Stomach (tissue), 19 donors: ENCODE measurements at places on chromosomes 1 and 21.

GRCh38 chr1:16043521-16043920, at the start of gene CLCNKB:
Gene CLCNKB (plus strand): TSS chr1:16043782. CDS start chr1:16044493, 711 bp downstream.
- DNase-seq, result peak; percentile 34

GRCh38 chr21:39668369-39668768, 55.6 kb downstream of the B3GALT5 start:
- no peak for DNase-seq

DNA sequence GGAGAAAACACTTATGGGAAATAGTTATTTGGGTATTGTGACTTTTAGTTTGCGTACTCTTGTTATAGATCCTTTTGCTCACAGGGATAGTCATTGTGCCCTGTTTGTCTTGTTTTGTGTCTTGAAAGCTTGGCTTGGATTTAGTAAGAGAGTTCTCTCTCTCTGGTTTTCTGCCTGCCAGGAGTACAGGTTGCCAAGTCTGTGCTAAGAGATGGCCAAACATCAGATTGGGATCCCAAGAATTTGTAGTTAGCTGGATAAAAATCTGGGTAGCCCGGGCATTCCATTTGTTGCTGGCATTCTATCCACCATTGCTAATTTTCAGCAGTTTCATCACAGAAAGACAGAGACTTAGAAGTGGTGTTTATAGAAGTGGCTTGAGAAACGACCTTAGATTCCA, 222.2 kb downstream of the NRIP1 start:
- no peak for DNase-seq

DNA sequence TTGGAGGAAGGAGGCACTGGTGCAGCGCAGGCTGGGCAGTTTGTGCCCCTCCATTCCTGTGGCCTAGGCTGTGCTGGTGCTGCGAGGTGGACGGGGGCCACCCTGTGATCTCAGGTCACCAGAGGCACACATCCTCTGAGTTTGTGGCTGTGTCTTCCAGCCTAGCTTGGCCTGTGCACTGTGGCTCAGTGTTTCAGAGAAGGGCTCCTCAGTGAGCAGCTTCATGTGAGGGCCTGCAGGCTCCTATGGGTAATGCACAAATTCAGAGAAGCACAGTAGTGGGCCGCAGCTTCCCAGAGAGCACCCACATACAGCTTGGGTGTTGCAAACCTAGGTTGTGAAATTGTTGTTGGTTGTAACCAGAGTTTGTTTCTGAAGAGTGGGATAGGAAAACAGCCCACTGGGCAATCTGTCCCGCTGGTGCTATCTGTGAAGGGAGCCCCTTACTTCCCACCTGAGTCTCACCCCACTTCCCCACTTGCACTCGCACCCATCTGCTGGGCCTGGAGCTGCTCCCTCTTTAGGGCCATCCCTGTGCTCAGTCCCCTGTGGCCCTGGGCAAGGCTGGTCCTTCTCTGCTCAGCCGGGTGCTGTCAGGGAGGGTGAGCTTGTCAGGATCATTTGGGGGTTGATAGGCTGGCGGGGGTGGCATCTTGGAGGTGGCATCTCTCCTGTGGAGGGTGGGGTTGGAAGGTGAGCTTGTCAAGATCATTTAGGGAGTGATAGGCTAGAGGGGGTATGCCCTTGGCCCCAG, 30.2 kb downstream of the SNAP47 start:
- no peak for DNase-seq

DNA sequence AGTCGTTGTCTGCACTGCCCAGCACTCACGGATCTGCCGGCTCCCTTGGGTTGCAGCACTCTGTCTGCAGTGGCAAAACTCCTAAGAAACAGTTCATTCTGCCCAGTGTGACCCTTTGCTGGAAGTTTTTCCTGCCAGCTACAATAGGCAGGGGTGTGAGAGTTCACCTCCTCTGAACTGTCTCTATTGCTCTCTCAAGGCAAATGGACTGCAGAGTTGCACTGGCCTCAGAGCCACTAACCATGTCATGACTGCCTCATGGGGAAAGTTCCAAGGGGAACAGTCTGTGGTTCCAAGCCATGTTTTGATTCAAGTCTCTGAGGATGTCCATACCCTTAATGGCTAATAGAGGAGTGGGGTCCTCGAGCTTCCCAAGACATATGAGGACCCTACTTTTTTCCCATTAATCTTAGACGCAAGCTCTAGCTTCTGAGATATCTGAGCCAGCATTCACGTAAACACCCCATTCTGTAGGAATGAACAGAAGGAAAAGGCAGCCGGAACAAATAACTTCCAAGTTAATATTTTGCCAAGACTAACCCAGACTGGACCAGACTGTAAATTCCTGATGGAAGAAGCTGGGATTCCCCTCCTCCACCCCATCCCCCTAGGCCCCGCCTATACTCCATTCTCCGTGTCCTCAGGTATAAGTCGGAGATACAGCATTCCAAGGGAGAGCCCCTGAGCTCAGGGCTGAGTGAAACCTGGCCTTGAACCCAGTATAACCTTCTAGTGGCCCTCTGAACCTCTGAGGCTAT, 93.8 kb upstream of the AKT3 start:
- DNase-seq, result no peak

- peak; percentile 56 for DNase-seq
Observed at GRCh38 chr21:30340714-30341573, 3.5 kb upstream of the KRTAP27-1 start.

DNA sequence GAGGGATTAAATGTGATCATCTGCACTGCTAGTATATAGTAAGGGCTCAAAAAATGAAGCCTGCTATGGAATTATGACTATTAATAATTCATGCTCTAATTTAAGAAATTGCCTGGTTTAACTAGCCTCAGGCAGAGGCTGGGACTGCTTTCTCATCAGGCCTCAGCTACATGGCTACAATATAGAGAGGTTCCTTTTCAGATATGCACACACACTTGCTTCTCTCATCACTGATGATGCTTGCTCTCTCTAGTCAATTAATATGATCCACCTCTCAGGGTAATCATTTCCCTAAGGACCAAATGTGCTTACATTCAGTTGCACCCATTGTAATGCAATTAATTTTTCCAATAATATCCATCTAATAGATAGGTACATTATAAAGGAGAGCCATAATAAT, 324.9 kb upstream of the ST6GALNAC5 start:
- no peak for DNase-seq

GRCh38 chr1:200409203-200409760, 554 bp downstream of the ZNF281 start:
- peak; percentile 66 for DNase-seq

DNA sequence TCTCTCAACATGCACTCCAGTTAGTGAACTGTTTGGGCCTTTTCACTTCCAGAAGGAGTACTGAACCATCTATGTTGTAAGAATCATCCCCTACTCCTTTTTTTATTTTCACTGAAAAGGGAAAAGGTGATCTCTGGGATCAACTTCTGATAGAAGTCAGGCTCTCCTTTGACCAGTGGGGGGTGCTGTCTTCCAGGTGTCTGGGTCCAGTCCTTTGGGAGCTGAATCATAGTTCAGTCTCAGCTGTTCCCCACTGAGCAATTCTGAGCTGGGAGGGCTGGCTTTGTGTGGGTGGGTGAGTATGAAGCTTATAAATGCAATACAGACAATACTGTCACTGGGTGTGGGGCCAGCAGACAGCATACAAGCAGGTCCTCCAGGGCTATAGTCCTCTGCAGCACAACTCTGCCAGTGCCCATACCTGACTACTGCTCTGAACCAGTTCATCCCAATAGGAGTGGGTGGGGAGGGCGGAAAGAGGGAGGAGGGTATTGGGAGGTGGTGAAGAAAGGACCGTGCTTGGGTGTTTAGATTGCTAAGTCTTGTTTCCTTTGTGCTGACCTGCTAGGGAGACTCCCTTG, 12.5 kb upstream of the SARS1 start:
- peak; percentile 68 for DNase-seq

GRCh38 chr1:22329148-22329515, 122.5 kb upstream of the ZBTB40 start:
- DNase-seq, result no peak

GRCh38 chr1:53929246-53929960, 16.1 kb downstream of the IFT25 start:
- no peak for DNase-seq

- DNase-seq, result peak; percentile 60
Observed at GRCh38 chr1:185654199-185654951, 79.8 kb upstream of the HMCN1 start.

DNA sequence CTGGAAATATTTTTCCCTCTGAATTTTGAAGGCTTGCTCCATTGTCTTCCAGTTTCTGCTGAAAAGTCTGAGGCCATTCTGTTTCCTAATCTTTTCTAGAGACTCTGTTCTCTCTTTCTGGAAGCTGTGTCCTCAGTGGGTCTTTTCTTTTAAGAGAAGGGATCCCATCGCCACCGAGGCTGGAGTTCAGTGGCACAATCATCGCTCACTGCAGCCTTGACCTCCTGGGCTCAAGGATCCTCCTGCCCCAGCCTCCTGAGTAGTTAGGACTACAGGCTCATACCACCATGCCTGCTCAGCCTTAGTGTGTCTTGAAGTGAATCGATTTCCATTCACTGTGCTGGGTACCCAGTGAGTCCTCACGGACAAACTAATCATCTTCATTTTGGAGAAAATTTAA, 9.6 kb upstream of the LRP8 start:
- peak; percentile 17 for DNase-seq

DNA sequence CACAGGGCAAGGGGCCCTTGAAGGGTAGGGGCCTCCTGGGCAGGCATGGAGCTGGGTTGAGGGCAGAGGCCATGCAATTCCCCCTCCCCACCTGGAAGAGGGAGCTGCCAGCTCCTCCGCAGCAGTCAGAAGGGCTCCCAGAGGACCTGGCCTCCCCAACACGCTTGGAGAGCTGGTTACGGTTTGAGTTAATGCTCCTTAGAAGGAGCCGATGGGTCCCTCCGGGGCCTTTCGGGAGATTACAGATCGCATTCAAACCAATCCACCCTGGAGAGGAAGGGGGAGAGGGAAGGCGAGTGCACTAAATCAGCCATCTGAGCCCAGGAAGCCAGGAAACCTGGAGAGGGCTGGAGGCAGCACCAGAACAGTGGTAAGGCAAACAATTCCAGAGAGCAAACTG, 106.3 kb upstream of the CSF3R start:
- DNase-seq, result no peak

- DNase-seq, result no peak
Observed at GRCh38 chr1:185515696-185516095, 198.7 kb upstream of the IVNS1ABP start.

DNA sequence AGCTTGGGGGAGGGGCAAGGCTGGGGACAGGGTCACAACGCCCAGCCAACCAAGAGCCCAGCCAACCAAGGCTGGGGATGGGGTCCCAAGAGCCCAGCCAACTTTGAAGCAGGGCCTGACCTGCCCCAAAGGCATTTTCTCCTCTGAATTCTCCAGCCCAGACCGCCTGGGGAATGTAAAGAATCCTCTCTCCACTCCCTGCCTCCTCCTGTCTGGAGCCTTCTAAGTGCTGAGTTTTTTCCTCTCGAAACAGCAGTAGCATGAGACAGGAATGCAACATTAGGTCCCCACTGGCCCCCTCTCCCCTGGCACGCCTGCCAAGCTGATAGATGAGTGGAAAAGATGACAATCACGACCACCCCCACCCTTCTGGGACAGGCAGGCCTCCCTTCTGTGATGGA, 17.0 kb downstream of the C1orf198 start:
- DNase-seq, result peak; percentile 64

- no peak for DNase-seq
Observed at GRCh38 chr1:200767321-200767720, 28.6 kb downstream of the CAMSAP2 start.

GRCh38 chr1:76867342-76868130, at the start of gene ST6GALNAC5:
Gene ST6GALNAC5 (plus strand): TSS chr1:76867480.
- DNase-seq, result no peak

GRCh38 chr1:220892997-220893700, 13.9 kb downstream of the HLX start:
- DNase-seq, result no peak

- peak; percentile 20 for DNase-seq
Observed at GRCh38 chr1:47686731-47687630, 249.1 kb downstream of the FOXD2 start.

DNA sequence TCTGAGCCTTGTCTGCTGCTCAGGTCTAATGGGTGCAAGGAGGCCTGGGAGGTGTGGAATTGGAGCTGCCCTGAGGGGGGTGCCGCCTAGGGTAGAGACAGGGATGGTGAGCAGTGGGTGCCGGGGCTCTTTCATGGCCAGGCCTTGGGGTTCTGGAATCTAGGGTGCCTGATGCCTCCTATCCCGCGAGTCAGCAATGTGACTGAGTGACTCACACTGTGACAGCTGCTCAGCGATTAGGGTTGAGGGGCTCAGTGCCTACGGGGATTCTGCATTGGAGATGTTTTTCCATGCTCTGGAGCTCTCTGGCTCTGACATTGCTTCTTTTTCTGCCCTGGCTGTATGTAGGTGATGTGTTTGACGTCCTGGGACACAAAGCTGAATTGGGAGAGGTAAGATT, 16.8 kb downstream of the ATP8B2 start:
- DNase-seq, result no peak

- DNase-seq, result no peak
Observed at GRCh38 chr1:223714849-223715603, 2.7 kb downstream of the CAPN2 start.
